GM13976 (cell line): ENCODE measurements at places on chromosomes 2 and 18.

DNA sequence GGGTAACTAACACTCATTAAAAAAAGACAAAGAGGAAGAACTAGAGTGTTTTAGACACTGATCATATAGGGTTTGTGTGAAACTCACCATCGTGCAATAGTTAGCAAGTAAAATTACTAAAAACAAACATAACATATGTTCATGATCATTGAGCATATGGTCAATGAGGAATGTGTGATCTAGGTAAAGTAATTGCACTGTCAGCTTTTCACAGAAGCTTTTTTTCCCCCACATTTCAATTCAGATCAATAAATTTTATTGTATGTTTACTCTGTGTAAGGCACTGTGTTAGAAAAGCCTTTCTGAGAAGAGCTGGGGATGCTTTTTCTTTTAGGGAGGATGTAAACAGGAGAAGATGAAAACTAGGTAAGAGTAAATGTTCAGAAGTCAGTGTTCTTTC lies 348.2 kb downstream of the LRP1B start:
- no peak for DNase-seq

GRCh38 chr2:65300761-65301711 lies 73.4 kb downstream of the ACTR2 start:
- peak; percentile 80 for DNase-seq

DNA sequence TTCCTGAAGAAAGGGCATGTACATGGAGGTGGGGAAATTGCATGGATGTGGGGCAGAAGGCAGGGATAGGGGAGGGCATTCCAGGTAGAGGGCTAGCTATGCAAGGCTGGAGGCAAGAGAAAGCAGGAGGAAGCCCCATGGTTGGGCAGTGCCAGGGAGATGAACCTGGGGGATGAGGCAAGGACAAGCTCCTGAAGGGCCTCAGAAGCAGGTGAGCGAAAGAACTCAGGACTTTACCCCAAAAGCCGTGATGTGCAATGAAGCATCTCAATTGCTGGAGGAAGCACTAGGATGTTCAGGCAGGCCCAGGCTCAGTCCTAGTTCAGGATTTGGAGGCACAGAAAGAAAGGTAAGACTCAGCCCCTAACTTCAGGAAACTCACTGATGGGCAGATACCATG lies 117.0 kb upstream of the EPAS1 start:
- no peak for DNase-seq

- peak; percentile 45 for DNase-seq
Observed at GRCh38 chr2:100818606-100819369, 1.2 kb upstream of the NPAS2 start.

DNA sequence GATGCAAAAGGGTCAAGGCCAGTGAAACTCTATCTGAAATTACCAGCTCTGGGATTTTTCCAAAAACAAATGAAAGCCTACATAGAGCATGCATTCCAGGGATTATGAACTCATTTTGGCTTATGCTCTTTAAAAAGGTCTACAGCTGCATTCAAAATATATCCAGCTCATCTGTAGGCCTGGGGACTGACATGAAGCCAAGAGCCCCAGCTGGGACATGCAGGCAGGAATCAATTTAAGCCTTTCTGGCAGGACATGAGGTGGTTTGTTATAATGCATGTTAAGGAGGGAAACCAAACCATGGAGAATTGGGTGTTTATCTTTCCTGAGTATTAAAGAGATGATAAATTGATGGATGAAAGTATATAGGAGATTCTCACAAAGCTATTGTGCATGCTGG lies 164.5 kb downstream of the RBM43 start:
- no peak for DNase-seq

- DNase-seq, result no peak
Observed at GRCh38 chr18:51020536-51020935, 9.5 kb upstream of the SMAD4 start.

- no peak for DNase-seq
Observed at GRCh38 chr18:49223837-49224529, 236.5 kb downstream of the DYM start.

DNA sequence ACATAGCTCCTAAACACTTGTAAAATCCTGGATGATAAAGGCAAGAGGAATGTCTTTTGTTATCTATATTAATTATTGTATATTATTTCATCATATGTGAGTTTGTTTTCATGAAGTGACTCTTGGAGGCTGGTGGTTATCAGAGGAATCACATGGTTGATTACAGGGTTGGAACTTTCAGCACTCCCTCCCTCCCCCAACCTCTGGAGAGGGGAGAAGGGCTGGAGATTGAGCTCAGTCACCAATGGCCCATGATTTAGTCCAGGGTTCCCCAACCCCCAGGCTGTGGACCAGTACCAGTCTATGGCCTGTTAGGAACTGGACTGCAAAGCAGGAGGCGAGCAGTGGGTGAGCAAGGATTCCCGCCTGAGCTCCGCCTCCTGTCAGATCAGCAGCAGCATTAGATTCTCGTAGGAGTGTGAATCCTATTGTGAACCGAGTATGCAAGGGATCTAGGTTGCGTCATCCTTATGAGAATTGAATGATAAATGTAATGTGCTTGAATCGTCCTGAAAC lies 37.7 kb downstream of the FBXO48 start:
- DNase-seq, result no peak

- DNase-seq, result no peak
Observed at GRCh38 chr2:216665717-216666116, 29.6 kb downstream of the IGFBP5 start.

DNA sequence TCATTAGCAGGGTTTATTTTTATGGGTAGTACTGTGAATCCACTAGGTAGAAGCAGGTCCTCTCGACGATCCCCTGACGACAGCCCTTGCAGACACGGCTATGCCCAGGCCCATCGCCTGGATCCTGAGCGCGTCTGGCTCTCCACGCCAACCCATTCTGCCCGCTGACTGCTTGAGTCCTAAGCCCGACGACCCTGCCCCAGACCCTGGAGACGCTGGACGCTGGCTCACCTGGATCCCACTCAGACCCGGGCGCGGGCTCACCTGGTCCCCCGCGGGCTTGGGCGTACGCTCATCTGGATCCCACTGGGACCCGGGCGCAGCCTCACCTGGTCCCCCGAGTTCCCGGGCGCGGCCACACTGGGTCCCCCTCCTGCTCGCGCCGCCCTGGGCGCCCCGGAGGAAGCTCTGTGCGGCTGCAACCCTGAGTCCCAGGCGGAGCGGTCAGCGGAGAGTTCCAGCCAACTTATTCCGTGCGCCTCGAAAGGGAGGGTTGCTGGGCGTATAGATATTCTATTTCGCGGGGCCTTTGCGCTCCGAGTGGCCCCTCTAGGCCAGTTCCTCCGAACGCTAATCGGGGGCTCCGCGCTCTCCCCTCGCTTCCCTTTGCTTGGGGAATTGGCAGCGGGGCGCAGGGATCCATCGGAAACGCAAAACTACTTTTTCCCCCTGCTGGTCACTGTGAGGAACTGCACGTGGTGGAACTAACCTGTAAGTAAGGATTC lies 22.4 kb upstream of the RMP24 start:
- peak; percentile 75 for DNase-seq

DNA sequence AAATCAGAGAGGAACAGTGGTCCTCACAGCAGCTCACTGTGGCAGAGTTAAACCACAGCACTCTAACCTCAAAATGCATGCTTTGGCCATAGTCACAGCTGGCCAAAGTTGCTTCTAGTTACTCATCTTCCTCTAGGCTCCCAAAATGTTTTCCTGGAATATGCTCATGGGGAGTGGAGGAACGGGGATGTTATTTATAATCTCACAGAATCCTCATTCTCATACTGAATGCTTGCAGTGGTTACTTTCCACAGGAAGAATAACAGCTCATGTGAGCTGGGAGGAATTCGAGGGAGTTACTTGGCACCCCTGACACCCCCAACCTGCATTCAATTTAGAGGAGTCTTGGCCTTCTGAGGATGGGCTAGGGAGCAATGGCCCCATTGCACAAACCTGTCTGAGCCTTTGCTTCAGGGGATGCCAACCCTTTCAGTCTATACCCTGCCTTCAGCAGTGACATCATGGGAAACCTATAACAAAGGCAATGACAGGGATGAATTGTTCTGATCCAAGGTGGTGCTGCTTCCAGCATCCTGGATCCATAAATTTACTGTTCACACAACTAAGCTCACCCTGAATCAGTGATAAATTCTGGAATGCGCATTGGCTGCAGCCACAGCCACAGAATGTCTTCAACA lies 22.4 kb upstream of the CCBE1 start:
- DNase-seq, result no peak

- peak; percentile 20 for DNase-seq
Observed at GRCh38 chr2:158507141-158507540, 50.4 kb downstream of the PKP4 start.

GRCh38 chr2:227163485-227163997 lies 464 bp downstream of the COL4A4 start:
- peak; percentile 39 for DNase-seq

DNA sequence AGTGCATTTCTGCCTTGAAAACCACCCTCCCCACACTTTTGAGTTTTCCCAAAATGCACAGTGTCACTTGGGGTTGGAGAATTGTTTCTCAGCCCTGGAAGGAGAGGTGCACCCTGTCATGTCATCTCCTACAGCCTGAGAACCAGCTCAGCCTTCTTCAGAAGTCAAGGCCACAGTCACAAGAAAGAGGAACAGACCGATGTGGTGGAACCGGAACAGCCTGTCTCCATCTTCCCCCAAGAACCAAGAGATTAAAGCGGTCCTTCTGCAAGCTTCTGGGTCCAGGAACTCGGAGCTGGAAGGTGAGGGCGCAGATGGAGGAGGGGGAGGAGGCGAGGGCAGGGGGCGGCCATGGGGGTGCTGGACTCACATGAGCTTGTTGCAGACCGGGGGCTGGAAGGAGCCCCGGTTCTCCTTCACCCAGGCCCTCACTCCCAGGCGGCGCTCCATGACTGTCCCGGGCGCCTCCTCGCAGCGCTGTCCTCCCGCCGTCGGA lies 248 bp downstream of the HAAO start:
- DNase-seq, result no peak

DNA sequence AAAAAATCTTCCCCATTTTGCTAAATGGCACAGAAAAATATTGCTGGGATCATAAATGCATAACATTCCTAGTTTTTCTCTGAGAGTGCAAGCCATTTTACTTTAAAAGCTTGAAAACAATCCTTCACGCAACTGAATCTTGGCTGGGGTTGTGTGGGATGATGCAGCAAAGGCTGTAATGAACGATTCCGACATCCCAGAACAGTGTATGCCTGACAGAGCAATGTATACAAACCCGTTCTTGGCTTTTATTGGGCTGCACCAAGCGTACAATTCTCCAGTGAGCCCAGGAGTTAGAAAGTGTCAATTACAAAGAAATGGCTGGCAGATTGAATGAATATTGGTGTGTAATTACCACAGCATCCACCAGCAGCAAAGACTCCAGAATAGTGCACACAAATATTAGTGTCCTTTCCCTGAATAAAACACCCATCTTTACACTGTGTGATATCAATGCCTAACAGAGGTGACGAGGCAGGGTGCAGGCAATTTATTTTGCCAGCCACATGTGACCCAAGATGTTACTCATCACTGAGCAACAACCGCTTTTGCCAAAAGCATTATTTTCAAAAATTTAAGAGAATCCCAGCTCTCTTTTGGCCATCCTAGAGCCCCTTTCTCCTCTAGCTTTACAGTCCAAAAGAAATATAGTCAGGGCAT lies 578.6 kb upstream of the CHAC2 start:
- no peak for DNase-seq

GRCh38 chr18:67613731-67614130 lies 97.2 kb upstream of the DSEL start:
- DNase-seq, result no peak

GRCh38 chr2:28102455-28102874 lies 211.9 kb downstream of the BABAM2 start:
- no peak for DNase-seq

- no peak for DNase-seq
Observed at GRCh38 chr2:241659150-241659739, 21.8 kb downstream of the ATG4B start.

DNA sequence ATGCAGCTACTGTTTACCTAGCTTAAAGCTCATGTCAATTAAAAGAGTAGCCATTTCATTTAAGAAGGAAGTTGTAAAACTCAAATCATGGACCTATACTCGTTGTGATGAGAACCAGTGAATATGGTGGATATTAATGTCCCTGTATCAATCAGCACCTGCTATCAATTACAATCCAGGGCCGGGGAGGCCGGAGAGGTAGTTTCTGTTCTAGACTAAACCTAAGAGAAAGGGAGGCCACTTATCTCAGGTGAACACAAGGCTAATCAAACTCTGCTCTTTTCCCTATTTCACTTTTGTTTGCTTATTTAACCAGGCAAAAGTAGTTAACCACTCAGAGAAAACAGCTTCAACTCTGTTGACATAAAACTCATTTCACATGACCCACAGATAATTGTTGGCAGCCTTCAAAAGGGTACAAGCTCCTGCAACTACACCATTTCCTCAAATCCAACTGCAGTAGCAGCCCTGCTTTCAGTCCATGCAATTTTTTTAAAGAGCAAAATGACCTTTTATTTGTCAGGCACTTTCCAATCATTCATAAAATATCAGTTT lies 27.8 kb upstream of the SLC9A2 start:
- no peak for DNase-seq

DNA sequence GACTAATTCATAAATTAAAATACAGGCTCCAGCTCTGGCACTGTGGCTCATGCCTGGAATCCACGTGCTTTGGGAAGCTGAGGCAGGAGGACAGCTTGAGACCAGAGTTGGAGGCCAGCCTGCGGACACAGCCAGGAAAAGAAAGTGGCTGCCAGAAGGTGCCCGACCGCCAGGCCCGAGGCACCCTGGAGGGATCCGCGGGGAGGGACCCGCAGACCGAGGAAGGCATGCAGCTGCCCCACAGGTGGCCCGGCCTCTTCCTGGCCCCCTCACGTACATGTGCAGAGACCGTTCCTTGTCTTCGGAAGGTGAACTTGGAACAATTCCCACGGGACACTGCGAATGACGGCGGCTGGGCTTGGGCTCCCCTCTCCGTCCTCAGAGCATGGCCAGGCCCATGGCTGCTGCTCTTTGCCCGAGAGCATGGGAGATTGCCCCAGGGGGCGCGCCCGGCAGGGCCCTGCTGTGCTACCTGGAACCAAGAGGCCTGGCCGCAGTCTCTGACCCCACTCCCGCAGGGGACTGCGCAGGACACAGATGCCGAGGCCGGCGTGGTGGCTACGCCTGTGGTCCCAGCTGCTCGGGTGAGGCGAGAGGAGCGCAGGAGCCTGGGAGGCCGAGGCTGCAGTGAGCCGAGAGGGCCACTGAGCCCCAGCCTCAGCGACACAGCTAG lies 55.6 kb upstream of the IMP4 start:
- no peak for DNase-seq

GRCh38 chr2:56287974-56288373 lies 104.2 kb downstream of the CCDC85A start:
- no peak for DNase-seq

GRCh38 chr2:172242961-172243360 lies 140.3 kb upstream of the DLX2 start:
- no peak for DNase-seq

- no peak for DNase-seq
Observed at GRCh38 chr2:54791831-54792230, 68.4 kb downstream of the EML6 start.

GRCh38 chr2:202610380-202610779 lies 24.4 kb upstream of the FAM117B start:
- DNase-seq, result no peak
